T-cell (primary cell): ENCODE measurements at places on chromosomes 1 and 21. TPM values are rescaled to one million over a fixed set of nuclear protein-coding genes. Genes with fewer than 3 reads are reported as not detected.

DNA sequence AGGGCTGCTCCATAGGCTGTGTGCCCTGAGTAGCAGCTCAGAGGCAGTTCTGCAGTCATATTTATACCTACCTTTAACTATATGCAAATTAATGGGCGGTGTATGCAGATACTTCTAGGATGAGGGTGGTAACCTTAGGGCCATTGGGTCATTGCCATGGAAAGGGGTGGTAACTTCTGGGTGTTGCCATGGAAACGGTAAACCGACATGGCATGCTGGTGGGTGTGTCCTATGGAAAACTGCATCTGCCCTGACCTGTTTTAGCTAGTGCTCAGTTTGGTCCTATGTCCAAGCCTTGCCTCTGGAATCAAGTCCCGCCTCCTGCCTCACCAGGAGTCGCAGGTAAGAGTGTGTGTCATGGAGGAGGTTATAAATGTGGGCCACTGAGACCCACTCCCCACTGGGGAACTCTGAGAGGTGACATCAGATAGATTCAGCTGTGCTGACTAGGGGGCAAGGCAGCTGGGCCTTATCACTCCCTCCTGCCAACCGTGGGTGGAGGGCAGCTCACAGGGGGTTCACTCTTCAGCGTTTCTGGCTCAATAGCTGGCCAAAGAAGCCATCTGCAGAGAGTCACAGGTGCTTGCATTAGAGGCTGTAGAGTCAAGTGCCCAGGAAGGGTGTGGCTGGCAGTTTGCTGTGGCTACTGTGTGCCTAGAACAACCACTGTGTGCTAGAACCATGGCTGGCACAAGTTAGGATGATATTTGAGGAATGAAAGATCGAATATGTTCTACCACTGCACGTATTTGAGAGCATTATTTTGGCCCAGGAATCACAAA, 19.0 kb downstream of the BACE2 start:
- no peak for DNase-seq

Gene FMN2
- total RNA-seq, result not detected

Gene SPRR1B
- total RNA-seq, result not detected

Gene PITHD1
- 87.1 TPM for total RNA-seq

- DNase-seq, result no peak
Measured at GRCh38 chr1:154726443-154726842, 118.5 kb upstream of the ADAR start.

Gene AGMAT
- total RNA-seq, result 8.1 TPM

Gene GSTM1
- 43.3 TPM for total RNA-seq

DNA sequence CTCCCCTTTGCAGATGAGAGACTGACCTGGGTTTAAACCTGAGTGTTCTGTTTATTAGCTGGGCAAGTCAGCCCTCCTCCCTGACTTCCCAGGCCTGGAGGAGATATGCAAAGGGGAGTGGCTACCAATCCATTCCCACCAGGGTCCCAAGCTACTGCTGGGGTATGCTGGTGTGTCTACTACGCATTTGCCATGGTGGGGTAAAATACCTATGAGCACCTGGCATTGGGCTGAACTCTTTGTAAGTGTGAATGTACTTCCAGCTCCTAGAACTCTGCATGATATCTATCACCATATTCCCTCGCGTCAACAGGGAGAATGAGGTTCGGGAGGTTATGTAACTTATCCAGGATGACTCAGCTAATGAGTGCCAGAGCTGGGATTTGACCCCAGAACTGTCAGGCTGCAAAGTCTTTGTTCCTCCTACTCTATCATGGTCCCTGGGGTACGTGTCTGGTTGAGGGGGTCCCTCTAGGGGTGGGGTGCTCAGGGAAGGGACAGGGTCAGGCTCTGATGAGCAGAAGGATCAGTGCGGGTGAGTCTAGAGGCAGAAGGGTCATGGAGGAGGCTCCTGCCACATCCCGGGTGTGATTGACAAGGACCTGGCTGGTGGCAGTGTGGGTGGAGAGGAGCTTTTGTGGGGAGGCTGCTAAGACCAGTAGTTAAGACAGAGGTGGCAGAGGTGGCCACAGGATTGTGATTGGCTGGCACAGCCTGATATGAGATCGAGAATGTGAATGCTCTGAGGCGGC, 16.7 kb downstream of the AMPD2 start:
- no peak for DNase-seq

Gene CCSAP
- 11.4 TPM for total RNA-seq

DNA sequence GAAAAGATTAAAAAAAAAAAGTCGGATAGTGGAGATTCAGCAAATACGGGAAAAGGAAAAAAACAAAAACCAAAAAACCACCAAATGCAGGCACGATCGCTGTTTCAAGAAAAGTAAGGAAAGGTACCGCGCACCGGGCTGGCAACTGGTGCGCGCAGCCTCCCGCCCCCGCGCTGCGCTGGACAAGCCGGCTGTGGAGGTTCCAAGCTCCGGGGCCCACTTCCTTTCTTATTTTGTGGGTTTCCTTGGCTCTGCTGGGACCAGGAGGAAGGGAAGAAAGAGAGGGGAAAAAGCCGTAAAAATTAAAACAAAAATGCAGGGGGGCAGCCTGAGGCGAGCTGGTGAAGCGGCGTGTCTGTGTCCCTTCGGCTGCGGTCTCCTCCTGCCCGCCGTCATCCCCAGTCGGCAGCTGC, 233 bp downstream of the ADAMTS5 start:
- no peak for DNase-seq

DNA sequence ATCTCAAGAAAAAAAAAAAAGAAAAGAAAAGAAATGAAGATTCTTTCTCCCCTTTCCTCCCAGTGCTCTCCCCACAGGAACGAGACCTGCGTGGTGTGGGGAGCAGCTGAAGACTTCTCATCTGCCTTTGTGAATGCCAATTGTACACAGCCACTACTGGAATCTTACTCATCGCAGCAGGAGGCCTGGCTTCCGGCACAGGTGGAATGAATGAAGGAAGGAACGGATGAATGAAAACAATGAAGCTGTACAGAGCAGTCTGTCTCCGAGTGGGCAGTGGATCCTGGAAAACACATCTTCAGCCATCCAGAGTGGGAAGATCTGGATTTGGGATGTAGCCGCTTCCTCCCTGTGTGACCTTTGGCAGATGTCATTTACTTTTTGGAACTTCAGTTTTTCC, 64.9 kb downstream of the RUNX3 start:
- DNase-seq, result no peak

Gene CHRM3
- 0.03 TPM for total RNA-seq

DNA sequence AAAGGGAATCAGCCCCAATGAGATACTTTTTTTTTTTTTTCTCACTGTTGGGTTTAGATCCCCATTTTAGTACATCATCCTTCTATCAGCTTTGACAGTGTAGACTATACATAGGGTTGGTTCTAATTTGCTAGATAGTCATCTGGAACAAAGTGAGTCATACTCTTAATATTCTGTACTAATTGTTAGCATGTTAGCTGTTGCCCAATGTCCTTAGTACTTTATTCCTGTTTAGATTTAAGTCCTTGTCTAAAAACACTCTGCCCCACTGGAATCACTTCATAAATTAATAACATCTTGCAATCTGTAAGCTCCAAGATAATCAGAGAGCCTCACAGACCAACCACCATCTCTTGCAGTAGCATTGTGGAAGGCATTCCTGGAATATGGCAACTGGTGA, 209.8 kb upstream of the KIAA0040 start:
- no peak for DNase-seq

DNA sequence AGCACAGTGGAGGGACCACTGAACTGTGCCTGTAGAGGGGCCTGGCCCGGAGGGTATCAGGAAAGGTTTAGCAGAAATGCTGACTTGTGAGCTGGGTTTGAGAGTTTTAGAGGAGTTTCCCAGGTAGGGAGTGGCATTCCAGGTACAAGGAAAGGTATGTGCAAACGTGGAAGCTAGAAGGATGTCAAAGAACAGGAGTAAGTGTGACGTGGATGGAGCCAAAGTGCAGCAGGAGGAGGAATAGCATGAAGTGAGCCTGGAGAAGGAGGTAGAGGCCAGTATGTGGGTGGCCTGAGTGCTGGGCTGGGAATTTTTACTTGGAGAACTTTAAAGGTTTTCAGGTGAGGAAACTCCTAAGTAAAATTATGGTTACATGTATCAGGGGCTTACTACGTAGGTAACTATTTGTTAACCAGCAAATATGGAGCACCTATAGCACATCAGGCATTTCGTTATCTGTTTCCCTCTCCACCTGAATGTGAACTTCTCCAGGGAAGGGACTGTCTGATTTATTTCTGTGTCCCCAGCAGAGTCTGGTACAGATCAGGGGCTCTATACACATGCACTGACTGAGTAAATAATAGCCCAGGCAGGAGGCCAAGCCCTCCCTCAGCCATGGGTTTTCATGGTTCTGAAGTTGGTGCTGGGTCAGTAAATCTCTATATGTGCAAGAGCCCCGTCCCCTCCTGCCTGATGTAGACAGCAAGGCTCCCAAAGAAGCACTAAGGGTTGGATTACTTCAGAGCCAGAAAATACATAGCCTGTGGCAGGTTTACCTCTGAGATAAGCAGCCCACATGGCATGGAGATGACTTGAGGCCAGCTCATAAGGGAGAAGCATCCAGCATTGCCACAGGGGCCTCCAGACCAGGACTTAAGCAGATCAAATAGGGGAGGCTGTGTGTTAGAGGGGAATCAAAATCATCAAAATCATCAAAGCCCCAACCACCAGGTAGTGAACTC, 43.4 kb downstream of the CDCP2 start:
- DNase-seq, result no peak

GRCh38 chr1:91724644-91725043, 161.3 kb downstream of the TGFBR3 start:
- DNase-seq, result no peak

- no peak for DNase-seq
Measured at GRCh38 chr1:209839875-209840546, 12.2 kb downstream of the UTP25 start.

Gene PYHIN1
- total RNA-seq, result 32.6 TPM

Gene RPTN
- not detected for total RNA-seq

DNA sequence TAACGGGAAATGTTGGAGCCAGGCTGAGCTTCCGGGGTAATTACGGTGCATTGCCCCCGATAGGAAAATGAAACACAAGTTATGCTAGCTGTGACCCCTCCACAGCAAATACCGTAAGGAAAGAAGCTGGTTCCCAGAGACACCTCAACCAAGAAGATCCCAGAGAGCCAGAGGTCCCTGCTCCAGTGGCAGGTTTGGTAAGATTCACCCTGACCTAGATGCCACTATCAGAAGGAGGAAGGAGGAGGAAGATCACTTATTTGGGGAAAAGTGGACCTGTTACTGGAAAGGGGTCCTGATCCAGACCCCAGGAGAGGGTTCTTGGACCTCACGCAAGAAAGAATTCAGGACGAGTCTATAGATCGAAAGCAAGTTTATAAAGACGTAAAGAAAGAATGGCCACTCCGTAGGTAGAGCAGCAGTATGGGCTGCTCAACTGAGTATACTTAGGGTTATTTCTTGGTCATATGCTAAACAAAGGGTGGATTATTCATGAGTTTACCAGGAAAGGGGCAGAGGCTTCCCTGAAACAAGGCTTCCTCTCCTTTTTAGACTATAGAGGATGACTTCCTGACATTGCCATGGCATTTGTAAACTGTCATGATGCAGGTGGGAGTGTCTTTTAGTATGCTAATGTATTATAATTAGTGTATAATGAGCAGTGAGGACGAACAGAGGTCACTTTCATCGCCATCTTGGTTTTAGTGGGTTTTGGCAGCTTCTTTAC, 7.5 kb upstream of the CAPN9 start:
- no peak for DNase-seq

GRCh38 chr1:2288311-2288710, 60.2 kb downstream of the SKI start:
- no peak for DNase-seq

DNA sequence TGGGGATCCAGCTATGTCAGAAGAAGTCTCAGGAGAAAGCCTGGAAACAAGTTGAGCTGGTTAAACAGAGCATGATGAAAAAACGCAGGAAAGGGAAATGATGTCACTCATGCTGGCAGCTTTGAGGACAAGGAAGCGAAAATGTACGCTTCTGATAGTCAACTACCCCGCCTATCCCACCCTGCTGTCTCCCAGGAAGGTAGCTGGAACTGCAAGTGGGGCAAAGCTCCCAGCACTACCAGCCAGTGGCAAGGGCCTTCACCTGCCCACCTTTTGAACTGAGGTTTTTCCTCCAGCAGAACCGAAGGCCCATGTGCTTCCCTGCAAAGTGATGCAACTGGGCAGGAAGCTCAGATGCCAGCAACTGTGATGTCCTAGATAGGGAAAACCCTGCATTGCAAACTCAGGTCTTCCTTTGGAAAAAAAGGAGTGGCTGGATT, 6.3 kb upstream of the IL20 start:
- peak; percentile 4 for DNase-seq

- no peak for DNase-seq
Measured at GRCh38 chr1:52915211-52915854, 6.2 kb downstream of the ECHDC2 start.

DNA sequence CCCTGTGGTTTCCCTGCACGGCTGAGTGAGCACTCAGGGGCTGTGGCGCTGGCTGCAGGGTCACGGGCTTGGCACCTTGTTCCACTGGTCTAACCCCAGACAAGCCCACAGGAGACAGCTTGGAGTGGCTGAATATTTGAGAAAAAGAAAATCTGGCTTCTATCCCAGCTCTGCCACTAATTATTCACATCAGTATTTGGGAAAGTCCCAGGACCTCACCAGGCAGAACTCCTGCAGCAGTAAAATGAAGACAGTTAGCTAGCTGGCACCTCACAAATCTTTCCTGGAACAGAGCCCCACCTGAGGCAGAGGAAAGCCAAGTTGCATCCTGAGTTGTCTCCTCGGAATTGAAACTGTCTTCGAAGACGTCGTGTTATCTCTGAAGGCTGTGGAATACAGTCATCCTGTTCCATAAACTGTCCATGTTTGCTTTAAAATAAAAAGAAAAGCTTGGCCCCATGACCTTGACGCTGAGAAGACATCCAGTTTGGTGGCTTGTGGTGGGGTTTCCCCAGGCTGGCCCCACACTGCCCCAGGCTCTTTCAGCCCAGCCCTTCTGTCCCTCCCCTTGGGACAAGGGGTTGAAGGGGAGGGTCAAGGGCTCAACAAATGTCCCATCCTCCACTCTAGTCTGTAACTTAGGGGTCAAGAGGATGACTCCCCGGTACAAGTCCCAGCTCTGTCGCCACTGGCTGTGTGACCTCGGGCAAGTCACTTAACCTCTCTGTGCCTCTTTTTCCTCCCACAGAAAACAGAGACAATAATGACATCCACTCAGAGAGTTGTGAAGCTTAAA, 93.8 kb upstream of the TMPRSS2 start:
- no peak for DNase-seq

GRCh38 chr1:203173566-203173965, 2.1 kb downstream of the MYBPH start:
- no peak for DNase-seq

DNA sequence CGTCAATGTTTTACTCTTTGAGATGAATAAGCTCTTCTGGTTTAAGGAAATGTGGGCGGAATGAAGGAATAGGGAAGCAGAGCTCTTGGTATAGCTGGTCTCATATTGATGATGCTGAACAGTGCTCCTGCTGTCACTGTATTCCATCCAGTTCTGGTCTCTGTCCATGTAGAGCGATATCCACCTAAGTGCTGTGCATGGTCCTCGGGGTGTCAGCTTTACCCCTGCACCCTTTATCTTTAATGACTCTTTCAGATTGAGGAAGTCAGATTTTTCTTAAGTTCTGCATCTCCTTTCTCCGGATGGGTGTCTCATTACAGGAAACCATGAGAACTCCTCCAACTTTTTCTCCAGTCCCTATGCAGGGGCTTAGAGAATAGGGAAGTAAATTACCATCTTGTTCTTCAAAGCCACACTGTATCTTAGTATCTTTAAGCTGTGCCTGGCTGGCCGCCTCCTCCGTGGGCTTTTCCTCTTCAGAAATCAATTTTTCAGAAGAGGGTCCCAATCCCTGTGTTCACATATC, 52.9 kb downstream of the PDE4B start:
- DNase-seq, result no peak

Gene GJA9
- total RNA-seq, result not detected

GRCh38 chr1:205546541-205546940, 42.1 kb downstream of the CDK18 start:
- no peak for DNase-seq

- DNase-seq, result no peak
Measured at GRCh38 chr1:33872683-33873082, 8.8 kb downstream of the HMGB4 start.
